NCI-H748 treated with DMSO at 0.1 percent for 48 hours (cell line): ENCODE measurements at places on chromosomes 1 and 21.

DNA sequence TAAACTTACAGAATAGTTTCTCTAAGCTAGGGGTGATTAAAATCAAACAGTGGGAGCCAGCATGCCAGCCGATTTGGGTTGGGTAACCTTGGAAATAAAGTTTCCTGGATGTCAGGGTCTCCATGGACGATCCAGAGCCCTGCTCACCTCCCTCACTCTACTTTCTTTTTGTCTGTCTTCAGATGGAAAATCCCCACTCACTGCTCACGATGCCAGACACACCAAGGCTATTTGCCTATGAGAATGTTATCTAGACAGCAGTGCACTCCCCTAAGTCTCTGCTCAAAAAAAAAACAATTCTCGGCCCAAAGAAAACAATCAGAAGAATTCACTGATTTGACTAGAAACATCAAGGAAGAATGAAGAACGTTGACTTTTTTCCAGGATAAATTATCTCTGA lies 13.9 kb downstream of the SLAMF7 start:
- DNase-seq: no peak

DNA sequence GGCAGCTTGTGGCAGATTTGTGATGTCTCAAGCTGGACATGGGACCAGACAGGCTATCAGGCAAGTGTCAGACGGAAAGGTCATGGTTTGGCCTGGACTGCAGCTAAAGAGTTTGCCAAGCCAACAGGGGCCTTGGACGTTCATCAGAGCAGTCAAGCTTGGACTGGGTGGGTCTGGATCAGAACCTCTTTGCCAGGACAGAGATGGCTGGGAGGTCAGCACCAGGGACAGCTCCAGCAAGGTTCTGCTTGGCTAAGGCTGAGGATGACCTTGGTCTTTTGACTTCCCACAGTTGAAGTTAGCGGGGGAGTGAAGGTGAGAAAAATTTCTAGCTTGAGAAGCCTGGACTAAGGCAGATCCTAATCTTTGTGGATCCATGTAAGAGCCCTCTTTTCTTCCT lies 68.1 kb downstream of the GRIK3 start:
- no peak for DNase-seq

- no peak for DNase-seq
Observed at GRCh38 chr1:193014400-193014799, 44.8 kb downstream of the UCHL5 start.

DNA sequence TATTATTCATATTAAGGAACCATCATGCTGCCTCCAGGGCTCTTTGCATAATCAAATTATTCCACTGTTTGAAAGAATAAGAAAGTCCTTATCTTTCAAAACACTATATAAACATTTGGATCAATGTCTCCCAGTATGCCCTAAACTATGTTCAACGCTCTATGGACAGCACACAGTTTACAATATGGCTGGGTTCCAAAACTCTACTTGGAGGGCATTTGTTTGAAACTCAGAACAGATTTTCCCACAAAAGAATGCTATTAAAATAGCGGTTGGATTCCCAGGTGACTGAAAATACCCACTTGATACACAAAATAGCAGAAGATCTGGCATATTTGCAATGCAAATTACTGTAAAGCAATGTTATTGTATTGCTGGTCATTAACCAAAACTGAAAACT lies 3.2 kb downstream of the HAO2 start:
- DNase-seq: no peak

DNA sequence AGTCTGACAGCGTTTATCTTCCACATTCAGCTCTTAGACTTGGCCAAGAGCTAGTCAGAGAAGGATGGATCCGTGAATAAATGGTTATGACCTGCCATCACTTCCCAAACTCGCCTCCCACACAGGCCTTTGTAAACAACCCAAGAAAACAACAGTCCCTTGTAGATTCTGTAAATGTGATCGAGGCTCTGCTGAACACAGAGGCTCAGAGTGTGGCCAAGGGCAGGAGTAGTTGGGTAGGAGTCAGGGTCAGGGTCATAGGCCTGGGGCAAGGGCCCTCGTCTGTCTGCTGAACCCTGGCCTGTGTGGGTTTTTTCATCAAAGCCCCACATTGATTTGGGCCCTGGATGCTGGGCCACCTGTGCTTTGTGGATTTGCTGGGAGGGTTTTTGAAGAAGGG lies 32.7 kb downstream of the NCMAP start:
- no peak for DNase-seq

- no peak for DNase-seq
Observed at GRCh38 chr1:110489406-110489805, 29.6 kb downstream of the KCNA10 start.

GRCh38 chr1:223829678-223830077 lies 16.1 kb downstream of the TP53BP2 start:
- DNase-seq: no peak

- DNase-seq: no peak
Observed at GRCh38 chr1:2455757-2456156, 20.3 kb upstream of the PLCH2 start.

- DNase-seq: peak; percentile 29
Observed at GRCh38 chr1:36420836-36421317, 23.2 kb upstream of the LSM10 start.

- DNase-seq: no peak
Observed at GRCh38 chr1:90671251-90671650, 45.9 kb downstream of the BARHL2 start.

GRCh38 chr1:173393659-173394000 lies 83.5 kb upstream of the PRDX6 start:
- no peak for DNase-seq

- no peak for DNase-seq
Observed at GRCh38 chr1:241896670-241896962, 48.6 kb downstream of the EXO1 start.

DNA sequence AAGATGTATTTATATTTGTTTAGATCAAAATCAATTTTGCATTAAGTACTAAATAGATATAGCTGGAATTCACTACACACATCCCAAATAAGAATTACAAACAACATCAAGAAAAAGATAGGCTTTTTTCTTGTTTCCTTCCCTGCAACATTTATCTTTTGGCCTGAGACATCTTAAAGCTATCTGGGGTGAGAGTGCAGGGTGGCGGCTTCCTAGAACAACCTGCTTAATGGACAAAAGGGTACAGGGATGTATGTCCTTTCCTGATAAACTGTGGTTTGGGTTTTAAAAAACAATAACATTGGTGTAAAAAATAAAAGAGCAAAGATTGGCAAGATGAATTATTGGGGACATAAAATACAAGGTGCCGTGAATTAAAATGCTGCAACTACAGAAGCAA lies 54.4 kb downstream of the EPRS1 start:
- no peak for DNase-seq

- DNase-seq: no peak
Observed at GRCh38 chr21:46212721-46213484, 15.7 kb downstream of the LSS start.

GRCh38 chr1:112546076-112546475 lies 37.3 kb downstream of the WNT2B start:
- DNase-seq: no peak

GRCh38 chr1:43123031-43123430 lies 49.1 kb downstream of the EBNA1BP2 start:
- peak; percentile 72 for DNase-seq

DNA sequence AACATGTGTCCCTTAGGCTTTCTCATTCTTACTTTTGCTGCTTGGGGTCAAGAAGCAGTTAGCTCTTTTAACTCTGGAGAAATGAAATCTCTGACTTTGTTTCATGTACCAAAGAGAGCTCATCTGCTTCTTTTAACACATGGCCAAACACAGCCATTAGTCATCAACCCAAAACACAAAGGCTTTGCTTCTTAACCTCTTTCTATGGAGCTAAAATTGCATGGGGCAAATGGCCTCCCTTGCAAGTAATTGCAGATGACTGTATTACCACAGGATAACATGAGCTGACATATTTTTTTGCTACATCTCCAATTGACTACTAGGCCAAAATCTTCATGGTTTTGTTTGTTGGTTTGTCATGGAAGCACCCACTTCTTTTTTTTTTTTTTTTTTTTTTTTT lies 300.9 kb downstream of the BRINP3 start:
- DNase-seq: no peak

DNA sequence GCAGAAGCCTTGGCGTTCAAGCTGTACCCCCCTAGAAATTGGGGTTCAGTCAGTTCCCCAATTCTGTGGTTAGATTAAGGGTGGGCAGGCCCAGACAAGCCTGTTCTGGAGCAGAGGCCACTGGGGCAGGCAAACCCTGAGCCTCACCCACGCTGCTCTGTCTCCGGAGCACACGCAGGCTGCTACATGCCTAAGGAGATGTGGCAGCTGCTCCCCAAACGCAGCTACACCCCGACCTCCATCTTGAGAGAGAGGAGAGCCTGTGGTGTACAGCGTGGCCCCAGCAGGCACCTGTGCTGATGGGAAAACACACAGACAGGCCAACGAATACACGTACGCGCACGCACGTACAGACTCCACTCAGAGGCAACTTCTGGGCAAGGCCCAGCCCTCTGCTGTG lies 33.9 kb upstream of the GRHL3 start:
- no peak for DNase-seq

GRCh38 chr1:196513821-196514220 lies 94.4 kb downstream of the KCNT2 start:
- no peak for DNase-seq

DNA sequence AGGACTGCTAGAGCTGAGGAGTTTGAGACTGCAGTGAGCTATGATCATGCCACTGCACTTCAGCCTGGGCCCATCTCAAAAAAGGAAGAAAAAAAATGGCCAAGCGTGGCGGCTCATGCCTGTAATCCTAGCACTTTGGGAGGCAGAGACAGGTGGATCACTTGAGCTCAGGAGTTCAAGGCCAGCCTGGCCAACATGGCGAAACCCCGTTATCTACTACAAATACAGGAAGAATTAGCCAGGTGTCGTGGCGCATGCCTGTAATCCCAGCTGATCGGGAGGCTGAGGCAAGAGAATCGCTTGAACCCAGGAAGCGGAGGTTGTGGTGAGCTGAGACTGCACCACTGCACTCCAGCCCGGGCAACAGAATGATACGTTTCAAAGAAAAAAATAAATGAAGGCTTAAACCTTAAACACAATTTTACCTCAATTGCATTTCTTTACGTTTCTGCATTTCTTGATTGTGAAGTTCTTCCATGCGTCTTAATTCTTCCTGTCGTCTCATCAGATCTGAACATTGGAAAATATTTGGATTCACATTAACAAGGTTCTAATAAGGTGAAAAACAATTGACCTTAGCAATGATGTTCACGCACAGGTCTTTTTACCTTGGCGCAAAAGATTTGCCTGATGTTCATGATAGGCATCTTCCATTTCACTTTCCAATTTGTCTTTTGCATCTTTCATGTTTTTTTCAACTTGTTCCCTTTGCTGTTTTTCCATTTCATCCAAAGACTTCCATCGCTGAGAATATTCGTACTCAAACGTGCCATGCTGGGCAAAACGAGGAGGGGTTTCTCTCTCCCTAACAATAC lies 4.2 kb downstream of the SFPQ start:
- no peak for DNase-seq

DNA sequence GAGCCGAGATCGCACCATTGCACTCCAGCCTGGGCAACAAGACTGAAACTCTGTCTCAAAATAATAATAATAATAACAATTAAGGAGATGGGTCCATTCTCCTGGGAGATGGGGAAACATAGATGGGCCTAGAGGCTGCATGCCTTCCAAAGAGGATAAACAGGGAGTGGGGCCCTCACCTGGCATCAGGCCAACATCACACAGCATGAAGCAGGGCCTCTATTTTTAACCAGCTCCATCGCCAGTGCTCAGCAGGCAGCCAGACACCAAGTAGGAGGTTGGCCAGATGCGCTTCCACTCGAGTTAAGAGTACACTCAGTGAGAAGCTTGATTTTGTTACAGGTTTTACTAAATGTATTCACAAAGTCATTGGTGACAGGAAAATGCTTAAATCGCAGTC lies 352.0 kb downstream of the RRAGC start:
- no peak for DNase-seq

GRCh38 chr1:205294175-205294917 lies 27.2 kb downstream of the NUAK2 start:
- no peak for DNase-seq

DNA sequence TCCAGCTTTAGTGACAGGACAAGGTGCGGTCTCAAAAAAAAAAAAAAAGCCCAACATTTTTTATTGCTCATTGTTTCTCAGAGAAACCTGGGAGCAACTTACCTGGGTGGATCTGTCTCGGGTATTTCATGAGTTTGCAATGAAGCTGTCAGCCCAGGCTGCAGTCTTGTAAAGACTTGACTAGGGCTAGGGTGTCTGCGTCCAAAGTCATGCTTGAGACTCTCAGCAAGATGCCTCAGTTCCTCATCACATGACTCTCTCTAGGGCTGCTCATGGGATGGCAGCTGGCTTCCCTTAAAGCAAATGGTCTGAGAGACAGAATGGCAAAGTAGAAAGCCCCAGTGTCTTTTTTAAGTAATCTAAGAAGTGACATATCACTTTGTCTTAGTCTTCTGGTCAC lies 8.1 kb downstream of the GABPA start:
- DNase-seq: no peak

GRCh38 chr1:147169840-147170674 lies 2.2 kb downstream of the PRKAB2 start:
- DNase-seq: no peak

DNA sequence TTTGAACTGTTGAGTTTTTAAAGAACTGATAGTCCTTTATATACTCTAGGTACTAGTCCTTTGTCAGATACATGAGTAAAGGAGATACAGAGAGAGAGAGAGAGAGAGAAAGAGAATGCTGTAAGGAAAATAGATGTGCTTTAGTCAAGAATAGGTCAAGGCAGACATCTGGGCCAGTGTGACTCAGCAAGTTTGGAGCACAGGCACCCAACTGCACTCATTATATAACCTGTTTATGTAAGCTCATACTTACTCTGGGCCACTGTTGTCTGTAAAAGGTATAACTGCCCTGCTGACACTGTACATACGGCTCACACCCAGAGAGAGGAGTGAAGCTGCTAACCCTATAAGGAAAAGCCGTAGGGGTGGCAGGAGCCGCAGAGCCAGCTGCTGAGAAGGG lies 32.2 kb upstream of the AKT3 start:
- peak; percentile 54 for DNase-seq

DNA sequence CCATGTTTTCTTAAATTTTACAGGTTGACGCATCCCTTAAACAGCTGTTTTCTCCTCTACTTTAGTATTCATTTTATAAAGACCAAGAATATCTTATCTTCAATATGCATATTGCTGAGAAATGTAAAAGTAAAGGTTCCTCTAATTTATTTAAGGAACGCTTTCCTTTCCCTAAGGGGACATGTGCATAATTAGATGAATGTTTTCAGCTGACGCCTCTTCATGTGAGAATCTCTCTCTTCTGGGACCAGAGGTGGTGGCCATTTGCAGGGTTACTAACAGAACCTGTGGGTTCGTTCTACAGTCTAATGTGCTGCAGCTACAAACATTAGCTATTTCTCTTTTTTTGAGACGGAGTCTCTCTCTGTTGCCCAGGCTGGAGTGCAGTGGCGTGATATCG lies 147.7 kb upstream of the L1TD1 start:
- no peak for DNase-seq

GRCh38 chr21:46326110-46326703 lies 2.3 kb downstream of the PCNT start:
- DNase-seq: peak; percentile 31

GRCh38 chr1:59016390-59016789 lies 232.5 kb upstream of the JUN start:
- no peak for DNase-seq
